ENCODE measurements at places on chromosomes 13 and 19.

DNA sequence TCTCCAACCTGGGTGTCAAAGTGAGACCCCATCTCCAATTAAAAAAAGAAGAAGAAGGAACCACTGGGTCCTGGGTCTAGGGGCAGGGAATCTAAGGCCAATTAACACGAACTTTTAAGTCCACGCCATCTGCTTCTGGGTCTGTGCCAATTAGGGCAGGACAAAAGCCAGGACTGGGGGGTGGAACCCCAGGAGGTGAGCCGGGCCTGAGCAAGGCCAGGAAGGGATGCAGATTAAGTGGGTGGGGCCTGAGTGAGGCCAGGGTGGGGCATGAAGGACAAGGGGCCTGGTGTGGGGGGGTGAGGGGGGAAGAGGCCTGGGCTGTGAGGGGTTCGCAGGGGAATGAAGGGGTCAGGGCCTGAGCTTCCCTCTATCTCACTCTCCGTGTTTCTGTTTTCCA lies 26.3 kb upstream of the ZNF83 start:
- no peak for DNase-seq

GRCh38 chr19:33291623-33292534 lies 10.5 kb downstream of the CEBPA start:
- no peak for DNase-seq

DNA sequence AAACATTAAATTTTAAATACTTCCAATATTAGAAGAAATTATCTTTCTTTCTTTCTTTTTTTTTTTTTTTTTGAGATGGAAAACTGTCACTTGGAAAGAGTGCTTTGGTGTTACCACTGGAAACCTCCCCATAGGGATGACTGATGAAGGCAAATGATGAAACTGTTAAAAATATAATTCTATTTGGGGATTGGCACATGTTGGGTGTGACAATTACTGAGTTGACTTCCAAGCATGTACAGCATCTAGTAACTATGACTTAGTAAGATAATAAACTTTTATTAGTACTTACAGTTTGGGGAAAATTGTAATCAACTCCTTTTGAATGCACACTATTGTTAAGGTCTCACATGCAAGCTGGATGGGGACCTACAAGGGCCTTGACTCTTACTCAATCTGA lies 592.5 kb downstream of the KCTD12 start:
- DNase-seq = no peak

DNA sequence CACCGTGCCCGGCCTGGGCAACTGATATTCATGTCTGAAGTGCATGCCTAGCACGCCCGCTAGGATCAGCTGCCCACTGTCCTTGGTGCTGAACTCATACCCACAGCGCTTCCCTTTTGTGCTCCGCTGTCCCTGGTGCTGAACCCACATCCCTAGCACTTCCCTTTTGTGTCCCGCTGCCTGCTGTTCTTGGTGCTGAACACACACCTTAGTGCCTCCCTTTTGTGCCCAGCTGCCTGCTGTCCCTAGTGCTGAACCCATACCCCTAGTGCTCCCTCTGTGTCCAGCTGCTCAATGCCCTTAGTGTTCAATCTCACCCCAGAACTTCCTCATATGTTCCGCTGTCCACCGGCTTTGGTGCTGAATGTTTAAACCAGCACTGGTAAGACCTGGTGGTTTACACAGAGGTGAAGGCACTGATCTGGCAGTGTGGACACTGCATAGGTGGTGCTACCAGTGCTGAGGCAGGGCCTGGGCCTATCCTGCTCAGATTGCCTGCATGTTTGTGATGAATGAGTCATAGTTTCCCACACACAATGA lies 26.3 kb upstream of the SIGLEC11 start:
- peak; percentile 85 for DNase-seq

DNA sequence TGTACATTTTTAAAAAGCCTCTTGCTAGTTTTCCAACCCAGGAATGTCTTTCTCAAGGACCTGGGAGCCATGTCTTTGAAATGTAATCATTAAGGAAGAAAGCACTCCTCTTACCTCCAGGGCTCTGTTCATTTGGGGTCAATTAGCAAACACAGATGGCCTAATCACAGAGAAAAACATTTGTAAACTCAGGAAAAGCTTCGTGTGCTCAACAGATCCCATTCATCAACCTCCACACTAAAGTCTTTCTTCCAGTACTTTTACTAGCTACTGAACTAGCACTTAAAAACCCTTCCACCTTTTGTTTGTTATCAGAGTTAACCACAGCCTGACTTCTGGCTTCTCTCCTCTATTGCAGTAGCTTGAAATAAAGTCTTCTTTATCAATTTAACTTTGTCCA lies 441.4 kb downstream of the PCDH20 start:
- DNase-seq = no peak

DNA sequence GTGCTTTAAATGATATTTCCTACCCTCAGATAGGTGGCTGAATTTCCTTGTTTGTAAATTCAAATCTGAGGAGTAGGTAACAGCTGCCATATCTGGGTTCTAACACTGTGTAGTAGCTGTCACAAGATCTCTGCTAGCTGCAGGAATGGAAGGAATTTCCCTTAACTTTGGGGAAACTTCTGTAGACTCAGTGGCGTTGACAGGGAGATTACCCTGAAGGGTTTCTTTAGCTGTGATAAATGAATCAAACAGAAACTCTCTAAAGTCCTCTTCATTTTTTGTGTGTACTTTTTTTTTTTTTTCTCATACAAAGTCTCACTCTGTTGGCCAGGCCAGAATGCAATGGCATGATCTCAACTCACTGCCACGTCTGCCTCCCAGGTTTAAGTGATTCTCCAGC lies 5.3 kb upstream of the EPSTI1 start:
- no peak for DNase-seq

DNA sequence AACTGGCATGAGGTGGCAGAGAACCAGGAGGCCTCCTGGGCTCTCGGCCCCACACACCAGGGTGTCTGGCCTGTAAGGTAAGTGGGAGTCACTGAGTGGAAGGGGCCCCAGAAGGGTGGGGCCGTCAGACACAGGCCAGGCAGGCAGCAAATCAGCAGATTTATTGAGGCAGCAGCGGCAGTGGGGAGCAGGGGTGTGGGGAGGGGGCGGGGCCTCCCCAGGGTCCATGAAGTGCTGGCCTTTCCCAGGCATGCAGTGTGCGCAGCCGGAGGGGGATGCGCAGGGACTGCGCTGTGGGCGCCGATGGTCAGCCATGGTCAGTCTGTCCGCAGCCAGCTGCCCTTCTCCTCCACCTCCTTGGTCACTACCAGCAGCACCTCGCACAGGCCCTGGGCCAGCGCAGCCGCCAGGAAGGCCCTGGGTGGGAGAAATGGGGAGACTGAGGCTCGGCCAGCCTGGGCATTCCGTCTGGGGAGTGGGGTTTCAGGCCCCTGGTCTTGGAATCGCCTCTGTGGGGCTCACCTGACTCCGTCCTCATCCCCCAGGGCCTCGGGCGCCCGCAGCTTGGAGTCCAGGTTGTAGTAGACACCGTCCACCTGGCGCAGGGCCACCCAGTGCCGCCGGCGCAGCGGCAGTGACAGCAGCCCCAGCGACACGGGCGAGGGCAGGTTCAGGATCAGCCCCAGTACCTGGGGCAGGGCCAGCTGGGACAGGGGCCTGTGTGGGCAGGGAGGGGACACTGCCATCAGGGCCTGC lies 5.0 kb downstream of the JOSD2 start:
- no peak for DNase-seq

DNA sequence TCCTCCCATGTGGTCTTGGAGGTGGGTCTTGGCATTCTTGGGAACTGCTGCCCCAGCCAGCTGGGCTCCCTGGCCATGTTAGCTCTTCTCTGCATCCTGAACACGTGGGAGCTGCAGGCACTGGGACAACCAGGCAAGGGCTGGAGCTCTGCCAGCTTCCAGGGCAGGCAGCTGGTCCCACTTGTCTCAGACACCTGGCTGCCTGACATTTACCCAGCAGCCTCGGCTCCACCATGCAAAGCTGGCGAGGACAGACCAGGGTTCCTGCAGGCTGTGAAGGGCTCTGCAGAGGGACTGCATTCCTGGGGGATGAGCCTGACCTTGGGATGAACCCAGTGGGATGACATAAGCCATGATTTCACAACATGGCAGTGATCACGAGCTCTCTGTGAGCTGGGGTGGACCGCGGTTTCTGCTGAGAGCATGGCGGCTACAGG lies 99.0 kb upstream of the TSHZ3 start:
- peak; percentile 4 for DNase-seq

GRCh38 chr13:80824229-80824628 lies 483.3 kb upstream of the SPRY2 start:
- DNase-seq = no peak

GRCh38 chr19:47330466-47330869 lies 1.5 kb upstream of the C5AR2 start:
- peak; percentile 57 for DNase-seq

- DNase-seq = peak; percentile 74
Measured at GRCh38 chr13:46668302-46668720, 115.3 kb downstream of the LRCH1 start.

GRCh38 chr19:56126983-56127780 lies 6.1 kb upstream of the ZNF787 start:
- DNase-seq = no peak

- no peak for DNase-seq
Measured at GRCh38 chr19:49231804-49232203, 74.2 kb downstream of the TRPM4 start.

- DNase-seq = no peak
Measured at GRCh38 chr19:4052993-4053422, 13.7 kb downstream of the ZBTB7A start.

DNA sequence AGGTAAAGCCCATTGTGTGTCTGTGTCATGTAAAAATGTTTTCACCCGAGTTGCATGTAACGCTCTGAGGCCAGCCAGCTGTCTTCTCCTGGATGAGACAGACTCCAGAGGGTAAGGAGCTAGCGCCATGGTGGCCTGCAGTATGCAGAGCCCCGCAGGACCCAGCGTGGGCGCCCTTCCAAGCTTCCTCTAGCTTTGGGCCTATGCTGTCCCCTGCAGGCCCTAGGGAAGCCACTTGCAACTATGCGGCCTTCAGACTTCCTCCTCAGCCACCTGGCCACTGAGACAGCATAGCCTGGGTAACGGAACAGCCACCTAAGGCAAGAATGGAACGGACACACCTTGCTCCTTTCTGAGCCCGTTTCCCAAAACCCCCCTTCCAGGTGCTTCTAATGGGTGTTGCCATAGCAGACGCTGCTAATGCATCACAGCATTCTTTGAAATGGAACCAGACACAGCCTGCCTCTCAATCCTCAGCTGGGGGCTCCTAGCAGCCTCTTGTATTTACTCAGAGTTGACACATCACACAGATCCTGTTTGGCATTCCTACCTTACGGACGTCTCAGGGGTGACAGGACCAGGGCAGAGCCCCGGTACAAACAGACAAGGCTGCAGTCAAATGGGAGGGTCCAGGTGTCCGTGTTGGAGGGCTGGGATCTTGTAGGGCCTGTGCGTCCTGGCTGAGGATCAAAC lies 6.2 kb downstream of the FAM32A start:
- no peak for DNase-seq

DNA sequence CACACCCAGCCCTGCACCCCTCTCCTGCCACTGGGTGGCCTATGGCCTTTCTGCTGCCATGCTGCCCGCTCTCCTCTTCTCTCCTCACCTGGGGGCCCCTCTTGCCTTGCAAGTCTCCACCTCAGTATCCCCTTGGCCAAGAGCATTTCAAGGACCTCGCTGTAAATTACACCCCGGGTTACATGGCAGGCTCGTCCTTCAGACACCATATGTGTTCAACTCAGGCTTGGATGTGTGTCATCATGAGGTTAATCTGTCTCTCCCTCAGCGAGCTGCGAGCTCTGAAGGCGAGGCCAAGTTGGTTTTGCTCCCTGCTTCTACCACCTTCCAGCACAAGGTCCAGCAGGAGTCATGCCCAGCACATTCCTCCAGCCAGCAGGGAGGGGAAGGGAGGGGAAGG lies 74.8 kb upstream of the TM9SF2 start:
- no peak for DNase-seq

- no peak for DNase-seq
Measured at GRCh38 chr13:73715114-73715910, 418.9 kb downstream of the KLF12 start.

- DNase-seq = no peak
Measured at GRCh38 chr19:7766535-7766934, 3.5 kb downstream of the CLEC4M start.

- DNase-seq = no peak
Measured at GRCh38 chr13:40617801-40618356, 48.6 kb downstream of the FOXO1 start.

DNA sequence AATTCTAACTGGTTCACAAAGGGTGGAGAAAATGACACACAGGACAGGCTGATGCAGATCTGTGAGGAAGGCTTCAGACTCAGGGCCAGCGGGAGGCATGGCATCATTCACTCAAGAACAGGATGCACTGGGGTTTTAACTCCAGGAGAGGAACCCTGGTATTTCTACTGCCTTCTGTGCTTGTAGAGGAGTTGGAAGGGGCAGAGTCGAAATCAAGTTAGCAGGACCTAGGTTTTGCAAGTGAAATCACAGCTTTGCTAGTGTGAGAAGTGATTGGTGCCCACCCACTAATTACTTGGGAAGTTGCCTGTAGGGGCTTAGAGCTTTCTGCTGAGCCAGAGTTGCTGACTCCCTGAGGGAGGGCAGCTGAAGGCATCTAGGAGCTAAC lies 92.7 kb downstream of the AKAP11 start:
- DNase-seq = no peak

DNA sequence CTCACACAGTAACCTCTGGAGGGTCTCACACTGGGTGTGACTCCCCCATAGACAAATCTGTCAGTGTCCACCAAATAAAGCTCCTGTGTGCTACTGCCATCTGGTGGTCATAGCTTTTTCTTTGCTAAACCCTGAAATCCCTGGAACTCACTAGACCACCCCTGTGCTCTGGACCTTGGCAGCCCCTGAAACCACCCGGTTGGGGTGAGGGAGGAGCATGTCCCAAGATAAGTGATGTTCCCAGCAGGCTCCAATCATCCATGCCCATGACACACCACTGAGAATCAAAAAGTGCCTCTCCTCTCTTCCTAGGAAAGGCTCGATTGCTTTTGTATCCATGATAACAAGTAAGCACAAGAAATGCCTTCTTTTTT lies 6.5 kb upstream of the HSD17B14 start:
- DNase-seq = peak; percentile 62

DNA sequence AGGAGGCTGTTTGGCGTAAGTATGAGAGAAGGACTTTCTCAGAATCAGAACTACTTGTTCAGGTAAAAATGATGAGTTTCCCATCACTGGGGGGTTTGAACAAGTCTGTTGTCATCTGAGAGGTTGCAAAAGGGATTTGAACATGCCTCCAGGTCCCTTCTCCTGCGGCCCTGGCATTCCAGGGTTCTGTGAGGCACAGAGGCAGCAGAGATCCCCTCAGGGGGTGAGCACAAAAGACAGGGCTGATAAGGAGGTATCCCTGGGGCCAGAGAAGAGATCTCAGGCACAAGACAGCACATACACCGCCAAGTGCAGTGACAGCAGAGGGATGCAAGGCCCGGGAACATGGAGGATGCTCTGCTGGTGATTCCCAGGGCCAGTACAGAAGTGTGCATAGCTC lies 275.8 kb upstream of the TSHZ3 start:
- no peak for DNase-seq
